ENCODE measurements at places on chromosomes 3 and 15. TPM values are rescaled to one million over a fixed set of nuclear protein-coding genes. Genes with fewer than 3 reads are reported as not detected.

GRCh38 chr15:44501768-44502366, 35.1 kb upstream of the EIF3J start:
- DNase-seq = no peak

Gene CORO2B
- not detected for total RNA-seq

- DNase-seq = no peak
Observed at GRCh38 chr3:135621184-135621920, 344.2 kb upstream of the PPP2R3A start.

DNA sequence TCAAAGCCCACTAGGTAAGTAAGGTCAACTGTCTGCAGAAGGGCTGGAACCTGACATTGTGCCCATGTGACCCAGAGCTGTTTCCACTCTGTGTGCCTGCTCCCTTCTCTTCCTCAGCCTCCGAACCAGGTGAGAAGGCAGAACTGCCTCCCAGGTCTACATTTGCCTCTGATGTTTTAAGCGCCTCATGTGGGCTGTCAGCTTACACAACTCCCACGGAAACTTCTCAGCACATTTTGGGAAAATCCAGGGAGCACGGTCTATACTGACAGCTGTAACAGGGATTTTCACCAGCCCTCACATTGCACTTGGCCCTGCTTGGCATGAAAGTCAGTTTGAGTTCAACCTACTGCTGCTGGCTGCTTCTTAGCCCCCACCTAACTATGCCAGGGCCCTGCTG, 46.9 kb upstream of the SLC24A5 start:
- no peak for DNase-seq

DNA sequence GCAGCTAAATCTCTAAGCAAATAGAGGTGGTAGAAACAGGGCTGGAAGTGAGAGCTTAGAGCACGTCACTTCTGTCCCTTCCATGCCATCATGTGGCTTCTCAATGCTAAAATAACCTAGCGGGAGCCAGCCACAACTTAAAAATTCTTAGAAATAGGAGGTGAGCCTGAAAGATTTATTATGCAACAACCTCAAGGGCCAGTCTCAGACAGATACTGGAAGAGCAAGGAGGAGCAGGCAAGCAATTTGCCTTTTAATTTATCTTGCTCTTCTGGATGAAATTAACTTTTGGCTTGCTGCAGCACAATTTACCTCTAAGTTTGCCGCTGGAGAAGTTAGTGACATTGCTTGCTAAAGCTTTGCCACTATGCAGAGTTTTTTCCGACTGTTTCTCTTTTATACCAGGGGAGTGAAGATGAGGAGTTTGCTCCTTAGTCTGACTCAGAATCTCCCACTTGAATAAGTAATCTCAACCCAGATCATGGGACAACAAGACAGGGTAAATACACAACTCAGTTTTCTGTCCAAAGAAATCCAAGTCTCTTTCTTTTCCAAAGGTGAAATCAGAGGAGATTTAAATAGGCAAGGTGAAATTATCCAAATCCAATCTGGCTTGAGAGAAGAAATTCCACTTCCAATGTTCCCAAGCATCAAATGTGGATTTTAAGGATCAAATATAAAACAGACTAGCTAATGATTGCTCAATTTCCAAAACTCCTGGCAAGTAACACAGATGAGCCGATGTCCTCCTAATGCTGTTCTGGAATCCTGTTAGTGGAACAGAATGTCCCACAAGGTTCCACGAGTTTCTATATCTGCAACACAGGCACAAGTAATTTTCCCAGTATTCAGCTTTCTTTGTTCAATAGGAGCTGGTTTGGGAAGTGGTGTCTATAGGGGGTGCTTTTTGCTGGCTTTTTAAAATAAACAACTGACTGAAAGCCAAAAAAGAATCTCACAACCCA, 329.4 kb upstream of the RORA start:
- DNase-seq = no peak

DNA sequence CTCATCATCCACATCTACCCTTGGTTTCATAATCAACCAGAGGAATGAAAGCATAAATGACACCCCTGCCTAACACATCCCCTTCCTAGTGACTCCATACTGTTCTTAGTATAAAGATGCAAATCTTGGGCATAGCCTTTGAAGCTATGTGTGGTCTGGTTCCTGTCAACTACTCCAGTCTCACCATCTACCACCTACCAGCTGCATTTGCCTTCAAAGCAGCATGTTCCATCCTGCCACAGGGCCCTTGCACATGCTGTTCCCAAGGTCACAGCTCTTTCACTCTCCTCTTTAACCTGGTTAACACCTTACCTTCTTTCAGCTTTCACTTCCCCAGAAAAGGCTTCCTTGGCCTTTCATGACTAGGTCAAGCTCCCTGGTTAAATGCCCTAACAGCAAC, 62.3 kb upstream of the ARHGEF3 start:
- no peak for DNase-seq

DNA sequence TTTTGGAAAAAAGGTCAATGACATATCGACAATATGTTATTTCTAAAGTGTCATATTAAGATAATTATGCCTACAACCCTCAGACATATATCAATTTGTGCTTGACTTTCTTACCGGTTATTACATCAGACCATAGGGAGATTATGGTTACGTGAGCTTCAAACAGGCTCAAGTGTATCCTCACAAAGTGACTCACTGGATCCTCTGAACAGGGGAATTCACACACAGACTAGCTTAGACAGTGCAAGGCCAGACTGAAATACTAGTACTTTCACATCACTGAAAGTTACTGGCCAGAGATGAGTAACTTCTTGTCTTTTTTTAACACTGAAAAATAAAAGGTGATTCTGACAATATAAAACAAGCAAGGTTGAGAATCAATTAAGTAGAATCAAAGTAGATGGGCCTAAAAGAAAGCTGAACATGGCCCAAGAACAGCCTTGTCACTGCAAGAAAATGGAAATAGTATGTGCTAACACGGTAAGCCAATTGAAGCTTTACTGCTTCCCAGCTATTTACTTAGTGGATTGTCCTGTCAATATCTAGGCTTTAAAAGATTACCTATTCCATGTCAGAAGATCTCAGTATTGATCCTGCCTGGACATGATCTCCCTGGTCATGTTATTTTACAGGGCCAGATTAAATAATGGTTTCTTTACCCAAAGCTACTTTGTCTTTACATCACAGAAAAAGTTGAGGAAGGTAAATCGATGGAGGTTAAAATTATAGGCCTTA, 848.6 kb downstream of the ROBO1 start:
- no peak for DNase-seq

Gene PATL2
- 11.1 TPM for total RNA-seq

DNA sequence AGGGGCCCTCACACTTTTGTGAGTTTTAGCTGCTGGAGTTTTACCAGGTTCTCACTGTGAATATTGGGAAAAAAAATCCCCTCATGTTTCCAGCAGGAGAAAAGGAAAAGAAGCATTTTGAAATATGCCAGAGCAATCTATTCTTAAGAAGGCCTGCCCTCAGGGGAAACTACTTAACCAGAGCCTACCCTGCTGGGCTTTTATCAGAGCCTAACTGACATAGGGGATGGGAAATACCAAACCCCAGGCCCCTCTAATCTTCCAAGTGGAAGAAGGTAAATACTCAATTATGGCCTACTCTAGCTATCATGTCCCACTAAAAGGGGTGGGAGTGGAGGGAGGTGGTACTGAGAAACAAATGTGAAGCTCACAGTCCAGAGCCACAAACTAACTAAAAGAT, 68.7 kb upstream of the NMNAT3 start:
- no peak for DNase-seq

Gene ABHD17C
- total RNA-seq = 4.7 TPM

Gene ZFYVE19
- total RNA-seq = 36.2 TPM

DNA sequence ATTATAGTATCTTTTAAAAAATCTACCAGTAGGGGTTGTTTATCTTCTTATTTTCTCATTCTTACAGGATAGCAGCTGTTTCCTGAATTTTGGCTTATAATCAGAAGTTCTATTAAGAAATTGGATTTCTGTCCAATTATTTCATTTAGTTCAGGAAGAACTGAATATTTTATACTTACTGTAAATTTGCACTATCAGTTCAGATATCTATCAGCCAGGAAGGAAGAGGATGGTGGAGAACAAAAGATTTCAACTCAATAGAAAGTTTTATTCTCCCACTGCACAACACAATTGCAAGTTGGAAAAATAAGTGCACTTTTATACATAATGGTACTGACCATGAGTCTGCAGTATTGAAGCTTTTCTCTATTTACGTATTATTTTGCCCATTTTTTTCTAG, 400.9 kb downstream of the PLOD2 start:
- DNase-seq = no peak

- DNase-seq = no peak
Observed at GRCh38 chr3:14614862-14615261, 36.7 kb upstream of the CCDC174 start.
